ENCODE measurements at places on chromosomes 4 and X.

DNA sequence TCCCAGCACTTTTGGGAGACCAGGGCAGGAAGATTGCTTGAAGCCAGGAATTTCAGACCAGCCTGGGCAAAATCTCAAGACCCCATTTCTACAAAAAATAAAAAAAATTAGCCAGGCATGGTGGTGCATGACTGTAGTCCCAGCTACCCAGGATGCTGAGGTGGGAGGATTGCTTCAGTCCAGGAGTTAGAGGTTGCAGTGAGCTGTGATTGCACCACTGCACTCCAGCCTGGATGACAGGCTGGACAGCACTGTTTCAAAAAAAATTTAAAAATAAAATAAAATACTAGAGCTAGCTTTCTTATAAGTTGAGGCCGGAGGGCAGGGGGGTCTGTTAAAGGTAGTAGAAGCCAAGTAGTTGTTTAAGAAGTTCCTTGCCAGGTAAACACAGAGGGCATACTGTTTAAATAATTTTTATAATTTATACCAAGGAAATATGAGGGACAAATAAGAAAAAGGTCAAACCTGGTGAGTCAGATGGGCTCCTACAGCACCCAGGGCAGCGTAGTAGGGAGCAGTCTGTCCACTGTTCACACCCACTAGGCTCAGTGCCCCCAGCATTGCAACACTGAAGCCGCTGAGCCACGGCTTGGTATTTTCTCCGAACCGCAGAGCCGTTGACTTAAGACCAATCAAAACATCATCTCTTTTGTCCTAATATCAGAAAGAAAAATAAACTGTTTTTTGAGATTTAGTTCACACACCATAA is 17.3 kb downstream of the COQ2 start:
- no peak for DNase-seq

DNA sequence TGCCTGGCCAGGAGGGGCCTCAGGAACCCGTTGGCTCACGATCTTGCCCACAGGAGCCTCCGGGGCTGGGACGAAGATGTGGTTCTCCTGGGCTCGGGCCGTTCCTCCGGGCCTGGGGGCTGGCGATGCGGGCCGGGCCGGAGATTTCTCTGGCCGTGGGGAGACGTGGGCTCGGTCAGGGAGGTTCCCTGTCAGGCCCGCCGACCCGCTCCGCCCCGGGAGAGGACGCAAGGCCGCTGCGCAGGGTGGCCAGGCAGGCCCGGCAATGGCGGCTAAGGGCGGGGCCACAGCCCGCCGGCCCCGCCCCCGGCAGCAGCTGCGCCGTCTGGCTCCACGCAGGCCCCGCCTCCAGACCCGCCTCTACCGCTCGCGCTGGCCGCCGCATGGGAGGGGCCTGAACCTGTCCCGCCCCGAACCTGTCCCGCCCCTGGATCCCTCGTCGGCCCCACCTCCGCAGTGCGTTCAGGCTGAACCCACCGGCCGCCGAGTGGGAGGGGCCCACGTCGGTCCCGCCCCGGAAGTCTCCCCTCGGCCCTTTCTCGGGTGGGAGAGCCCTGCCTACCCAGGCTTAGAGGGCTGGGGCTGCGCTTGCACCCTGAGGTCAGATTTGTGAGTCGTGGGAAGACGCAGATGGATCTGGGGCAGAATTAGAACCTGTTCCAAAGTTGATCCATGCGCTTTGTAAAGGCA is at the start of gene FAM3A:
TSS of gene FAM3A (minus strand) at position 267 of the 690 bp plus-strand sequence. CDS start 460 bp downstream, outside the sequence.
- peak; percentile 73 for DNase-seq

DNA sequence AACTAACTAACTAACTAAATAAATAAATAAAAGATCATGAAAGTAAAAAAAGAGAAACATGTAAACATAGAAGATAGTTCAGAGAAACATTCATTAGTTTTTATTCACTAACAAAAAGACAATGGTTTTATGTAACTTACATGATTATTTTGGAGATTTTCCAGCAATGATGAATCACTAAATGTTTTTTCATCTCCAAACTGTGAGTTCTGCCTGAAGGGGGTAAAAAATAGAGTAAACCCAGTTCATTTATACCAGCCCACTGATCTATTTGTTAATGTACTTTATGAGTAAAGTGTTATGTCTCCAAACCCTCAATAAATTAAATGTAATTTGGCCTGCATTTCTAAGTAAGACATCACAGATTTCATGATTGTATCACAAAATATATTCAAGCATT is 101.1 kb downstream of the ATP8A1 start:
- no peak for DNase-seq

DNA sequence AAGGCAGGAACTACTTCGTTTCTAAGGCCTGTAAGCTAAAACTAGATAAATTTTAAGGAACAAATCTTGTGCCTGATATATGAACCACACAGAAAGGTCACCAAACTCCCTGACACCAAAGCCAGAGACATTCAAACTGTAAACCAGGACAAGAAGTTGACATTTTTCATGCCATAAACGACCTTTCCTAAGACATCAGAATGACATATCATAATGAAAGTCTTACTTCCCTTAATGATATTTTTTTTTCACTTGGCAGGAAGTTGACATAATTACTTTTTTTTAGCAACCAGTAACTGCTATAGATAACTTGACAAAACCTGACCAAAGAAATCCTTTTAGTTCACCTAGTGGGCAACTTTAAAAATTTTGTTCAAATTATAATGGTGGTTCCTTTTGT is 231.5 kb upstream of the AGTR2 start:
- no peak for DNase-seq
